ENCODE measurements at places on chromosomes 3 and 15. TPM values are rescaled to one million over a fixed set of nuclear protein-coding genes. Genes with fewer than 3 reads are reported as not detected.

GPR176 gene
- 10.1 TPM for total RNA-seq

GOLGA8T gene
- not detected for total RNA-seq

TMCO5A gene
- not detected for total RNA-seq

MORC1 gene
- not detected for total RNA-seq

GNAT1 gene
- total RNA-seq: not detected

CILP gene
- 28.7 TPM for total RNA-seq

STARD9 gene
- total RNA-seq: 4.9 TPM

RRP9 gene
- total RNA-seq: 11.0 TPM

TEX9 gene
- 1.8 TPM for total RNA-seq

ARGFX gene
- not detected for total RNA-seq

KCNMB2 gene
- total RNA-seq: 3.7 TPM

LYZL4 gene
- total RNA-seq: not detected

CFAP100 gene
- not detected for total RNA-seq

NXPE3 gene
- 43.2 TPM for total RNA-seq

PDHB gene
- 246 TPM for total RNA-seq

CLRN1 gene
- total RNA-seq: not detected

GOLGA6L9 gene
- 14.1 TPM for total RNA-seq

RLBP1 gene
- 1.3 TPM for total RNA-seq

CLDN18 gene
- total RNA-seq: 1,096 TPM

SLC51B gene
- not detected for total RNA-seq

ZNF106 gene
- total RNA-seq: 43.4 TPM

FBLN2 gene
- 143 TPM for total RNA-seq

TLR9 gene
- total RNA-seq: not detected

APH1B gene
- 0.45 TPM for total RNA-seq

SELENOK gene
- total RNA-seq: 53.1 TPM

MYL3 gene
- total RNA-seq: not detected

ANKRD63 gene
- not detected for total RNA-seq

NANOGP8 gene
- total RNA-seq: not detected

FEZF2 gene
- total RNA-seq: not detected

NR1I2 gene
- not detected for total RNA-seq

CCR4 gene
- total RNA-seq: not detected

All from stomach (tissue), 19 donors.